ENCODE measurements at places on chromosomes 6 and 20.

DNA sequence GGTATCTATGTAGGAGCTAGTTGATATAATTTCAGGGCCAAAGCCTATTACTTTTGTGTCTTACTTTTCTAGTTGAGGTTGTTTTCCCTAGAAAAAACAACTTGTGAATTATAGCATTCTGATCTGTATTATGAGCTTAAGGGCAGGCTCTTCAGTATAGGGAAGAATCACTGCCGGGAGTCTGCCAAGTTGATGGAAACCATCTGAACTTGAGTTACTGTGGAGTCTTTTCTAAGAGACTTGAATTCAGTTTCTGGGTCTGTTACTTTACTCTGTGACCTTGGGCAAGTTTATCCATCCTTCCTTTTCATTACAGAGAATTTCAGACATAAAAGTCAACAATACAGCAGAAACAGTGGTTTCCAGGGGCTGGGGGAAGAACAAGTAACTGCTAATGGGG lies 2.1 kb upstream of the CASS4 start:
- no peak for DNase-seq

DNA sequence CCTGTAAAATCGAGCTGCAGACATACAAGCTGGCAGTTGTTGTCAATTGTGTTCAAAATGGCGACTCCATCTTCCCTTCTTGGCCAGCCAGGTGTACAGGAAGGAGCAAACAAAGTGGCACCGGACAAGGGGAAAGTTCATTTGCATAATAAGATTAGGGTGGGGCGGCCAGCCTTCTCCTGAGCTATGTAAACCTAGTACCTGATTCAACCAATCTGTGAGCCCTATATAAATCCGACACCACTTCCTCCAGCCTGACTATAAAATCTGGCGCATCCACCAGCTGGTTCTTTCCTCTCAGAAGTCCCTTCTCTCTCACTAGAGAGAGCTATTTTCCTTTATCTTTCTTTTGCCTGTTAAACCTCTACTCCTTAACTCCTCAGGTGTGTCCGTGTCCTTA lies 8.1 kb upstream of the HBS1L start:
- no peak for DNase-seq

DNA sequence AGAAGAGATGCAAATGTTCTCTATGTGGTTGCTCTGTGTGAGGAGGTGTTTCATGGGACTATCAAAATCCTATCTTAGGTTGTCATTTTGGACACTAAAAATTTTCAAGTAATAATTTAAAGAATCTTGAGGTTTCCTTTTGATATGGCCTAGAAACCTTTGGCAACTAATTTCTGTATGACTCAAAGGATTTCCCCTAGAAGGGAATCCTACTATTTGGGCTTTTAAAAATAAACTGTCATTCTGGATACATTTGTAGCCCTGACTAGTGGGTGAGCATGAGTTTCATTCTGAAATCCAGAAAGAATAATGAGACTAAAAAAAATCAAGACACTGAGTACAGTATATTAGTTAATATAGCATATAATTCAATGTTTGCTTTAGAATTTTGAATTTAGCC lies 25.5 kb upstream of the RAB23 start:
- DNase-seq, result no peak

- DNase-seq, result no peak
Observed at GRCh38 chr6:169490246-169490641, 211.6 kb downstream of the WDR27 start.

- no peak for DNase-seq
Observed at GRCh38 chr6:19757036-19757435, 80.1 kb upstream of the ID4 start.

DNA sequence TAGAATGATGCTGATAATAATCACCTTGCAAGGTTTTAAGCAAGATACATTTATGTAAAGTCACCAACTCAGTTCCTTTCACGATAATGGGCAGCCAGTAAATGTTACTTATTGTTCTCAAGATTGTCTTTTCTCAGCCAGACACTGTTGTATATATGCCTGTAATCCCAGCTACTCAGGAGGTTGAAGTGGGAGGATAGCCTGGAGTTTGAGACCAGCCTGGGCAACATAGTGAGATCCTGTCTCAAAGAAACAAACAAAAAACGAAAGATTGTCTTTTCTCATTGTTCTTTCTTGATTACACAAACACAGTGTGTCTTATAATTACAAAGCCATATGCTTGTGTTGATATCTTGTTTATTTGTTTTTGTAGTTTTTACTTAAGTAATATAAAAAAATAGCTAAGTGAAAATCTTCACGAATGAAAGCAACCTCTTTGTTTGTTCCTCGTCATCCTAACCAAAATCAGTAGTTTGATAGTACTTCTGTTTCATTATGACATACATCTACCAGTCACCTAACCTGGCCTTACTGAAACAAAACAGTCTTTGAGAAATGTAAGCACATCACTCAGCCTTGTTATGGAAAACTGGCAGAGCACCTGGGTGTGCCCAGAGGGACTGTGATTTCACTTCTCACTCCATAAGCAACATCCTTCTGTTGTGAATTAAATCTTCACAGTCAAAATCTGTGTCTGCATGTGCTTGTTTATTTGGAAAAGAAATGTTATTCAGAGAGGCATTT lies 436.2 kb upstream of the SOX4 start:
- DNase-seq, result no peak

DNA sequence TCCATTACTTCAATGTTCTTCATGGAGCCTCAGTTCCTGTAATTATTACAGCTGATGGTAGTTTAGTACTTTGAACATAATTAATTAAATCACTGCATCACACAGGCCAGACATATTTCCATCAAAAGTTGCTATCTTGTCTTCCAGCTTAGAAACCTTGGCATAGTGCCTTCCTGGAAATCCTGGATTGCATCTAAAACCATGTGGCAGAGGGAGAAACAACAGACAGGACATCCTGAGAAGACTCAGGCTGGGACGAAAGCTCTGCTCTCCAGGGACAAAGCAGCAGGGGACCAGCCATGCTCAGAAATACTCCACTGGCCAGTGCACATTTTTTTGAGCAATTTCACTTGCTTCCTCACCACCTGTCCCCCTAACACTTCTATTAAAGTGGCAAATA lies 55.3 kb downstream of the TBX18 start:
- DNase-seq, result no peak

DNA sequence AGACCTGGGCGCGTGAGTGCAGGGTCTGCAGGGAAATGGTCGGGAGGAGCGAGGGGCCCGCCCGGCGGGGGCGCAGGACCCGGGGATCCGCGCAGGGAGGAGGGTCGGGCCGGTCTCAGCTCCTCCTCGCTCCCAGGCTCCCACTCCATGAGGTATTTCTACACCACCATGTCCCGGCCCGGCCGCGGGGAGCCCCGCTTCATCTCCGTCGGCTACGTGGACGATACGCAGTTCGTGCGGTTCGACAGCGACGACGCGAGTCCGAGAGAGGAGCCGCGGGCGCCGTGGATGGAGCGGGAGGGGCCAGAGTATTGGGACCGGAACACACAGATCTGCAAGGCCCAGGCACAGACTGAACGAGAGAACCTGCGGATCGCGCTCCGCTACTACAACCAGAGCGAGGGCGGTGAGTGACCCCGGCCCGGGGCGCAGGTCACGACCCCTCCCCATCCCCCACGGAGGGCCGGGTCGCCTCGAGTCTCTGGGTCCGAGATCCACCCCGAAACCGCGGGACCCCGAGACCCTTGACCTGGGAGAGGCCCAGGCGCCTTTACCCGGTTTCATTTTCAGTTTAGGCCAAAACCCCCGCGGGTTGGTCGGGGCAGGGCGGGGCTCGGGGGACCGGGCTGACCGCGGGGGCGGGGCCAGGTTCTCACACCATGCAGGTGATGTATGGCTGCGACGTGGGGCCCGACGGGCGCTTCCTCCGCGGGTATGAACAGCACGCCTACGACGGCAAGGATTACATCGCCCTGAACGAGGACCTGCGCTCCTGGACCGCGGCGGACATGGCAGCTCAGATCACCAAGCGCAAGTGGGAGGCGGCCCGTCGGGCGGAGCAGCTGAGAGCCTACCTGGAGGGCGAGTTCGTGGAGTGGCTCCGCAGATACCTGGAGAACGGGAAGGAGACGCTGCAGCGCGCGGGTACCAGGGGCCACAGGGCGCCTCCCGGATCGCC lies 54.2 kb upstream of the HLA-A start:
- no peak for DNase-seq

DNA sequence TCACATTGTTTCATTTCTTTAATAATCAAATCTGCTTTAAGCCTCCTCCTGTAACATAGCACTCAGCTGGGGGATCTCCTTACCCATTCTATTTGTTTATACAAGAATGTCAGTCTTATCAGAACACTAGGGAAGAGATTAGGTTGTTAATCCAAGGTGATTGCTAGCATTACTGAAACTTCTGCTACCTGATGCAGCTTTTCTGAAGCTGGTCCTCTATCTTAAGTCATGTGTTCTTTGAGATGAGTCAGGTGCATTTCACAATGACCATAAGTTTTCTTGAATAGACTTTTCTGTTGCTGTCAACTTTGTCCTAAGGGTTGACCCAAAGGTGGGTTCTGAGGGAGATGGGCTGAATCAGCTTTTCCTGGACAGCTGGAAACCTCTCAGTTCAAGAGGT lies 60.7 kb upstream of the SYNCRIP start:
- no peak for DNase-seq

DNA sequence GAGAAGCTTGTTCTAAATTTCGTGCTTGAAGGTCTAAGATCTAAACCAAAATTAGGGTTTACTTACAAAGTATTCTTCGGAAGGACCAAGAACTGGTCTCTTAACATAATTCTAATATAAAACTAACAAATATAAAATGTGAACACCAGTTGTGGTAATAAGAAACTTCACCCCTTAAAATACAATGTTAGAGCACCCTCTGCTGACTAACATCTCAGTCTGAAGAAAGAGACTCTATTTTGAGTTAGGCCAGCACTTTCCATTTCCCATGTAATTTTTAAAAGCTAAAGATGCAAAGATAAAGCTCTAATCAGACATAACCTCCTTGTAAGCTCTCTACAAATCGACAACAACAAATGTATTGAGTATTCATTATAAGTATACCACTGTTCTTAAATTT lies 24.6 kb downstream of the ATG5 start:
- DNase-seq, result no peak

GRCh38 chr20:48198929-48199451 lies 413.7 kb upstream of the SULF2 start:
- DNase-seq, result no peak

GRCh38 chr6:30543821-30544220 lies 12.5 kb downstream of the GNL1 start:
- no peak for DNase-seq

DNA sequence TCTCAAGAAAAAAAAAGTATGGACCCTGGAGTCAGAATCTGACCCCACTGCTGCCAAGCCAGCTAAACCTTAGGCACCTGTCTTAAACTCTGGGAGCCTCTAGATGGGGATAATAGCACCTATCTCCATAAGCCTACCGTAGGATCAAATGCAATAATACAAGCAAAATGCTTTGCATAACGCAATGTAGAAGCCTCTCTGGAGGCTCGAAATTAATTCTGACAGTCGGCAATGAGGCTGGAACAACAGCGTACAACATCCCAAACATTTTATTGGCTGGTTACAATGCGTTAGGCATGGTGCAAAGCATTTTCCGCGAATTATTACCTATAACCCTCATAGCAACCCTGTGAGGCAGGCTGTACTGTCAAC lies 521 bp downstream of the CDK5RAP1 start:
- DNase-seq, result no peak

DNA sequence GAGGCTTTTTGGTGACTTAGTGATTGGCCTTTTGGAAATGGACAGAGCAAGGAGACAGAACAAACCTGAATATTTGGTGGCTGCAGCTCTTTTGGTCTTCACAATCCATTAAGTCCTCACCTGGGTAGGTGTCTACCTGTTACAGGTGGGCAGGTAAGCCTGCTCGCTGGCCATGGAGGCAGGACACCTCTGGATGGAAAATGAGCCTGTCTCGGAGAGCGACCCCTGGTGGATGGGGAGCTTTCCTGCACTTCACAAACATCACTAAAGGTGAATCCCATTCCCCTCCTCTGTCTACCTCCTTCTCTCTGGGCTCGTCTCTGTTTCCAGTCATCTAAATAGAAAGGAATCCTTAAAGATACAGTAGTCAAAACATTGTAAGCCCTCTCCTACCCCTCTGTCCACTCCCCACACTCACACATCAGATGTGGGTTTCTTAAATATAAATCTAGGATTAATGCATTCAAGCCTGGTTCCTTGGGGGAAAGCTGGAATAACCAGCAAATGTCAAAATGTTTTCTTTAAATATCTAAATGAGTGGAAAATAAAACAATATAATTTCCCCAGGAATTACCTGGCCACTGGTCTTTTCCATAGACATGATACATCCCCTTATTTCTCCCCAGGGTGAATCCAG lies 304.9 kb downstream of the CDH26 start:
- DNase-seq, result no peak

GRCh38 chr6:82617648-82618047 lies 254.0 kb downstream of the TPBG start:
- DNase-seq, result no peak

DNA sequence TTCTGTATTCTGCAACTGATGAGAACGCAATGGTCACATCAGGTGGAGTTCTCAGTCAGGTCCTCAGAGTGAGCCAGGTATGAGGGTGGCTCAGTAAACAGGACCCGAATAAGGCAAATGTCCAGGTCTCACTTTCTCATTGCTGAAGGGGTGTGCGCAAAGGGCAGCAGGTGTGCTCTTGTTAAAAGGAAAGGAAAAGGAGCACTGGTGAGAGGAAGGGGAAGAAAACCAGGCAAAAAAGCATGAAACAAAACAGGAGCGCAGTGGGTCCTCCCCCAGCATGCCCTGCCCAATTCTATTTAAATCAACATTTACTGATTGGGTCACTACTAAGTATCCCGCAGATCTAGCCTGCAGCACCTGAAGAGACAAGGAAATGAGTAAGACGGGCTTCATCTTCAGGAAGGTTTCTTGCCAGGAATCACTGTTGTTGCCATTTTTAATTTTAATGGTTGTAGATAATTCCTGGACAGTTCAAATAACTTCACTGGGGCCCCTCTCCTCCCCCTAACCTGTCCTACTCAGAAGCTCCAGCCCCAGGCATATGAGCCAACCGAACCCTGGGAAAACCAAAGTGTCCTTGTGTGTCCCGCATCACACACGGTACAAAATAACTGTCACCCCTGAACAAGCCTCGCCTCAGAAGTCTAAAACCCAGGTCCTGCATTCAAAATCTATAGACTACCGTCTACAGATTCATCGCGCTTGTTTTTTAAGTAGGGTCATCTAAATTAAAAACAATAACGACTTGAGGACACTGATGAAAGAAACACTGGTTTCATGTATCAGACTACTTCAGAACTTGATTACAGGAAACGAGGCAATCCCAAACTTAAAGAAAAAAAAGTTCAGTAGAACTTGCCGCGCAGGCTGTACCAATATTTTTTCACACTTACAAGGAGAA lies 980 bp downstream of the MBOAT1 start:
- DNase-seq, result no peak

GRCh38 chr20:15942130-15942529 lies 631.1 kb downstream of the KIF16B start:
- no peak for DNase-seq

All from GF-D8 (cell line).